ENCODE measurements at places on chromosomes 2 and 18.

DNA sequence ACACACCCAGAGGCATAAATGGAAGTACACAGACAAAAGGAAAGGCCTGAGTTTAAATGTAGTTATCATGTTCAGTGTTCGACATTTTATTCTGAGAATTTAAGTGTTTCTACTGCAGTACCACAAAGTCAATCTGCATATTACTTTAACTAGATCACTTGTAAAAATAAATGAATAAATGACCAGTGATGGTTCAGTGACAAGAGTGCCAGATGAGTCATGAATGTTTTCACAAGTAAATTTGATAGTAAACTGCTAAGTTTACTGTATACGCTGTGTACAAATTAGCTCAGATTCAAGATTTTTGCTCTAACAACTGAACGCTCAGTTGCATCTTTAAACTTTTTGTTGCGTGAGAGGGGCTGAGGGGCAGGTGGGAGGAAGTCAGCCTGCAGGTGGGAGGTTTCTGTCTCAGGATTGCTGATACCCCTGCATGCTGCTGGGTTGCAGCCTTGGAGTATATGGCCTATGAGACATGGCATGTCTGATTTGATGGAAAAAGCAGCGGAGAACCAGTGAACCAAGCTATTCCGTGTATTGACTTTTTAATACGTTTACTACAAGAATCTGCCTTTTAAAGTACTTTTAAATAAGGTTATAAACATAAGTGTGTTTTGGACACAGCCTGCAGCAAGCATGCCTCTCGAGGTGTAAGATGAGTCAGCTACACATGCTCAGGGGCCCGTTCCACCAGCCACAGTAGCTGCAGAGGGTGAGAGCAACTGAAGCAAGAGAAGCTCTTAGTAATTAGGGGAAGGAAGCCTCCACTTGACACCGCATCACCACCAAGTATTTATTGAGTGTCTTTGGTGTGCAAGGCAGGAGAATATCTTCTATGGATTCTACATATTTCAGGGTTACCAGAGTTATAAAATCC, 245.1 kb downstream of the NEDD4L start:
- DNase-seq = no peak

GRCh38 chr2:25816249-25816648, 62.0 kb downstream of the ASXL2 start:
- DNase-seq = no peak

GRCh38 chr2:27723372-27724144, 48.0 kb upstream of the MRPL33 start:
- DNase-seq = peak; percentile 22

- DNase-seq = no peak
Measured at GRCh38 chr2:173056705-173057364, 18.8 kb upstream of the MAP3K20 start.

DNA sequence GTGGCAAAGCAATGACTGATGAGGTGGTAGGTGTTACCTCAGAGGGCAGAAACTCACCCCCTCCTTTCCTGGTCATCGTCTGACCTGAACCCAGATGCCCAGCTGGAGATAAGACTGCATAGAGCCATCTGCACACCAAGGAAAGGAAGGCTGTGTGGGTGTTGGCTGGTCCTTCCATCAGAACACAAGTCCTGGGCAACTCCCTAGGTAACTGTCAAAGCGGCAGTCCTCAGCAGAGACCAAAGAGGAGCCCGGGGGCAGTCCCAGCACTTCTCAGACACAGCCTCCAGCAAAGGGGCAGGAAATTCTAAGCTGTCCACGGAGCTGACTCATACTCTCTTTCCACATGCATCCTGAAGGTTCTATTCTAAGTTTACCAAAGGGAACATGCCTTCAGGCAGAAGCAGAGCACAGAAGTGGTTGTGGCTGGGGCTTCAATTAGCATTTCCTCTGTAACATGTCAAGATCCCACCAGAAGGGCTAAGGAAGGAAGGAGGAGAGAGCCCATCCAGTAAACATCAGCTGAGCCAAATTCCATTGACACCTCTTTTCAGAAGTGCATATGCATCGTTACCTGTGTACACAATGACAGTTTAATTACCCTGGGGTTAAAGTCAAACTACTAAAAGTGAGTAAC, 54.7 kb downstream of the SPRED2 start:
- no peak for DNase-seq

DNA sequence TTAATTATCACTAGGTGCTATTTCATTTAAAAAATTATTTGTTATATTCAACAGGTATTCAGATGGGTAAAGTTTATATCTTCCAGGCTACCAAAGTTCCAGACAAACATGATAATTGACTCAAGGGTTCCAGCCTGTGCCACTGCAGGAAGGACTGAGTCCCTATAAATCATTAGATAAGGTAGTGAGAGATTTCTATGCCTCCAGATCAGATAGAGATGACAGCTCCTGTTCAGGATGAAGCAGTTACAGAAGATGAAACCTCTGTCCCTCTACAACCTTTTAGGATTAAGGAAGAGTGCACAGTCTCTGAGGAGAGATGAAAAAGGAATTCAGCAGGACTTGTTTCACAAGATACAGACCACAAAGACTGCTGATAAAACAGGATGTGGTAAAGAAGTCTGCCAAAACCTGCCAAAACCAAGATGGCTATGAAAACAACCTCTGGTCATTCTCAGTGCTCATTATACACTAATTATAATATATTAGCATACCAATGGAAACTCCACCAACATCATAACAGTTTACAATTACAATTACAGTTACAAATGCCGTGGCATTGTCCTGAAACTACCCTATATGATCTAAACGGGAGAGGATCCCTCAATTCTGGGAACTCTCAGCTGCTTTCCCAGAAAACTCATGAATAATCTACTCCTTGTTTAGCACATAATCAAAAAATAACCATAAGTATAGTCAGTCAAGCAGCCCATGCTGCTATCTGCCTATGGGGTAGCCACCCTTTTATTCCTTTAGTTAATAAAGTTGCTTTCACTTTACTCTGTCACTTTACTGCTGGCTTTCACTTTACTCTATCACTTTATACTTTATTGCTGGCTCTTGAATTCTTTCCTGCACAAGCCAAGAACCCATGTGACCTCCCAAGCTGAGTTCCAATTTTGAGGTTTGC, 288.5 kb downstream of the PDE11A start:
- no peak for DNase-seq

DNA sequence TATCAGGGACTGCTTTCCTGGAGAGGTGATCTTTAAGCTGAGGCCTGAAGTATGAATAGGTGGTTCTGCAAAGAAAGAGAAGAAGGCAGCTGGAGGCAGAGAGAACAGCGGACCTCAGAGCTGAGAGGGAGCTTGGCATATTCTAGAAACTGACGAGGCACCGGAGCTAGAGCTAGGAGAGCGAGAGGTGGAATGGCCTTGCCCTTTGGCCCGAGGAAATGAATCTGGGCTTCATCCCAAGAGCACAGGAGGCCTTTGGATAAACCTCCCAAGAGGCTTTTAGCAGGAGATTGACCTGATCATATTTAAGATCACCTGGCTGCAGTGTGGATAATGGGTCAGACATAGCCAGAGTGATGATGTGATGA, 7.9 kb downstream of the DYSF start:
- DNase-seq = no peak

GRCh38 chr2:108917526-108917925, 71.5 kb downstream of the EDAR start:
- DNase-seq = no peak

GRCh38 chr2:148461876-148462275, 182.7 kb upstream of the EPC2 start:
- DNase-seq = no peak

- DNase-seq = no peak
Measured at GRCh38 chr2:223725494-223725893, 111.9 kb downstream of the AP1S3 start.

DNA sequence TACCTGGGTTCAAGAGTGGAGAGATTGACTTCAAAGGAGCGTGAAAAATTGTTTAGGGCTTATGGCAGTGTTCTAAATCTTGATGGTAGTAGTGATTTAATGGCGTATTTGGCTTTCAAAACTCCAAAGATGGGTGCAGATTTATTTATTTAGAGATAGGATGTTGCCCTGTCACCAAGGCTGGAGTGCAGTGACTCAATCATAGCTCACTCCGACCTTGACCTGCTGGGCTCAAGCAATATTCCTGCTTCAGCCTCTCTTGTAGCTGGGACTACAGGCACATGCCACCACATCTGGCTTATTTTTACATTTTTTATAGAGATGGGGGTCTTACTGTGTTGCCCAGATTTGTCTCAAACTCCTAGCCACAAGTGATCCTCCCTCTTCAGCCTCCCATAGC, 52.5 kb downstream of the FAM117B start:
- no peak for DNase-seq

DNA sequence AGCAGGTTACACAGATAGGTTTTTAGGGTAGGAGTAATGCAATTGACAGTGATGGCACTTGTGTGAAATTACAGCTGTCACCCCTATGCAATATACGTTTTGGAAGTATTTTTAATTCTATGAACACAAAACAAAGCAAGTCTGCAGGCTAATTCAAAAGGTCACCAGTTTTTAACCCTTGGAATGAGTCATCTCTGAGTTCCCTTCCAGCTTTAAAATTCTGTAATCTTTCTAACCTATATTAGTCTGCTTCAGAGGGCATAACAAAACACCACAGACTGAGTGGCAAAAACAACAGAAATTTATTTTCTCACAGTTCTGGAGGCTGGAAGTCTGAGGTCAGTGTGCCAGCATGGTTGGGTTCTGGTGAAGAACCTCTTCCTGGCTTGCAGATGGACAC, 596.9 kb upstream of the HNMT start:
- no peak for DNase-seq

DNA sequence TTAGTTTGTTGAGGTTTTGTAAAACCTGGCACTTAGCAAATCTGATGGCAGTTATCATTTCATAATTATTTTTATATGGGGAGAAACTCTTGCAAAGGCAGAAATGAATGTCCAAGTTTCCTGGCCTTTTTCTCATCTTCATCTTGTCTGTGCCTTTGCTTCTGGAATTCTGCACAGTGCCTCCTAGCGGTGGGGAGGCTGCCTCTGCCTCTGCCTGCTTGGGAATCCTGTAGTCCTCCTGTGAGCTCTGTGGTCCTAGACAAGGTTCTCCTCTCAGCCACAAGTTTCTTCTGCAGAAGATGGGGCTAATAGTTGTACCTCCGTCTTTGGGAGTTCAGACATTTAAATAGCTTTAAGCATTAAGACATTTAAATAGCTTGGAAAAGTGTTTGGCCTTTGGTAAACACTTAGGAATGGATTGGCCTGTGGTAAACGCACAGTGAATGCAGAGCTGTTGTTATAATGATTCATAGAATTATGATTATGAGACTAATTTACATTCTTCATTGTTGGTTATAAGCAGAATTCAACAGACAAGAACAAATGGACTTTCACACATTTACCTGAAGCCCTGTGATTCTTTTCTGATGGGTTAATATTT, 101.2 kb downstream of the ZNF236 start:
- no peak for DNase-seq

DNA sequence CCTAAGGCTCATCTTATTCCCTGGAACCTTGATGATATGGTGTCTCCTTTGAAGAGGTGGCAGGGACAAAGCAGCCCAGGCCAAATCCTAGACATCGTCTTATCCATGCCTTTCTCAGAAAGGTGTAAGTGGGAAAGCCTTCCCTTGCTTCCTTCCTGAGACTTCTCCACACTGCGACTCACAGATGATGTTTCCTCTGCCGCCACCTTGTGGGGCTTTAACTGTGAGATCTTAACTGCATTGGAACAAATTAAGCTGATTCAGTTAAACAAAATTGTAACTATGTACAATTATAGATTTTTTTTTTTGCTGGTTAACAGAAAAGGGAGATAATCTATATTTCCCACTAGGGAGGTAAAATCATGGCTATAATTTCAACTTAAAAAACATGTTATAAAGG, 10.0 kb upstream of the GCA start:
- DNase-seq = no peak

DNA sequence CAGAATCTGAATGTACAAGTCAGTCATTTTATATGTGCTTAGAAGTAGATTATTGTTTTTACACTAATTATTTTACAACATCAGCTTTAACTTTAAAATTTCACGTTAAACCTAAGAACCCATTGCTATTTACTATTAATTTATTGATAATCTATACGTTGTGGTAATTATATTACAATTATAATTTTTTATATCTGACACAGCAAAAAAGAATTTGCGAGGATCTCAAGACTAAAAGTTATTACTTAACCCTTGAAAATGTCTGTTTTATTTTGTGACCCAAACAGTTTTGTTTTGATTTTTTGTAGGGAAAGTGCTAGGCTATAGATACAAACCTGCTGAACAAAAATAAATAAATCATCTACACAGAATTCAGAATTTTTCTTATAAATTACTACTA, 30.3 kb downstream of the BAZ2B start:
- no peak for DNase-seq

- DNase-seq = no peak
Measured at GRCh38 chr2:231300722-231301076, 94.8 kb upstream of the B3GNT7 start.

DNA sequence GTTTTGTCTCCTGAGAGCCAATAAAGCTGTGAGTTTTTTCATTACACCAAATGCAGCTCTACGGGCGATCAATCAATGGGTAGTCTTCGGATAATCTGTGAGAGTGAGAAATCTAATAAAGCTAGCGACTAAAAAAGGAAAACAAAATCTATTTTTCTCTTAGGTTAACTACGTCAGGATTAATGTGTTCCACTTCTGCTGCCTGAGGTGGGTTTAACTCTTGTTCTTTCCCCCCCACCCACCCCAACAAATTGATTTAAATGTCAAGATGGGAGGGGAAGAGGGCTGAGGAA, 63.0 kb upstream of the PSMD14 start:
- DNase-seq = no peak

DNA sequence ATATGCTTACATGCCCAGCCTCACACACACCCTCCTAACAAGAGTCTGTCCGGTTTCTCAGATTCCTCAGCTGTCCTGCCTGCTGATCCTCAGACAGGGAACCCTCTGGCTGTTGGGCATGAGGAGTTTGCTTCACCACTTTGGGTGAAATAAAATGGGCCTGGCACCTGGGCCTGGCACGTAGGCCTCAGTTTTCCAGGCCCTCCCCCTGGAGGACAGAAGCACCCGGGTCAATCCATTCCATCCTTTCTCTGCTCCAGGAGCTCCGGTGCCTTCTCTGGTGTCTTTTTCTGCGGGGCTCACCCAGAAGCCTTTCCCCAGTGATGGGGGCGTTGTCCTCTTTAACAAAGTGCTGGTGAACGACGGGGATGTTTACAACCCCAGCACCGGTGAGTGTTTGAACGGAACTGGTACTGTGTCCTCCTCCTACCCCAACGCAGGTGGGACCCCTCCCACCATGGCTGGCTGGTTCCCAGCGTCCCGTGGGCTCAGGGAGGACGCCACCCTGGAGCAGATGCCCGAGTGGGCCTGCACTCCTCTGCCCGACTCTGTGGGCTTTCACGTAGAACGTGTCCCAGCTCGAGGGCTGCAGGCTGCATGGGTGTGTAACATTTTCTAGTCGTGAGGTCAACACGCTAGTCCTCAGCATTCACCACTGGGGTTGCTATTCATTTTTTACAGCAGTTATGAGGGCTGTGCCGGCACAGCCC, 62.8 kb downstream of the EMILIN2 start:
- DNase-seq = no peak

All from LNCaP clone FGC (cell line).